ENCODE measurements at places on chromosomes 1 and 21.
A peak's percentile ranks its signal among the peaks of the same experiment; 100 is the strongest.

DNA sequence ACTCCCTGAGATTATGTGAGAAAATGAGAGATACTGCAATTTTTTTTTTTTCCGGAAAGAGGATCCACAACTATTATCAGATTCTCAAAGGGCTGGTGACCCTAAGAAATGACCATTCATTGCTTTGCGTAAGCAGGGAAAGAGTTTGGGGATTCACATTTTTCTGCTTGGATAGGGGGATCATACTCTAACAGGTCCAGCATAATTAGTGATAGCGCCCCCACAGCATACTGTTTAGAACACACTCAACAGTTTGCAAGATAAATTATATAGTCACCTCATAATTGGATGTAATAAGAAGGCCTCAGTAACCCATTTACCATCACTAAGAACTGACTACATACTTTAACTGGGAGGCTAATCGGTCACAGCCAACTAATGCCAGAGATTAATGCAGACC is 1.9 kb downstream of the CCT3 start:
- H3K36me3 ChIP-seq: peaks cover 21% of the 10 kb centered on the region
- no peak overlapping the region for H3K27ac ChIP-seq
- H3K4me3 ChIP-seq: peak overlapping the region; percentile 94
- no peak for DNase-seq

GRCh38 chr21:41152147-41152546 is 15.8 kb upstream of the BACE2 start:
- H3K4me1 ChIP-seq: no peaks in the 10 kb centered on the region
- no peaks in the 10 kb centered on the region for H3K27me3 ChIP-seq
- no peak overlapping the region for H3K27ac ChIP-seq
- H3K4me3 ChIP-seq: no peak overlapping the region
- DNase-seq: no peak
- H3K36me3 ChIP-seq: no peaks in the 10 kb centered on the region

- no peak for DNase-seq
- H3K27me3 ChIP-seq: no peaks in the 10 kb centered on the region
- H3K4me3 ChIP-seq: no peak overlapping the region
- H3K27ac ChIP-seq: no peak overlapping the region
Measured at GRCh38 chr21:31258073-31258472, 86.0 kb downstream of the TIAM1 start.

- DNase-seq: no peak
- no peaks in the 10 kb centered on the region for H3K27me3 ChIP-seq
- no peaks in the 10 kb centered on the region for H3K4me1 ChIP-seq
- H3K36me3 ChIP-seq: no peaks in the 10 kb centered on the region
- H3K27ac ChIP-seq: no peak overlapping the region
- no peak overlapping the region for H3K4me3 ChIP-seq
Measured at GRCh38 chr1:82099170-82099569, 298.4 kb downstream of the ADGRL2 start.

DNA sequence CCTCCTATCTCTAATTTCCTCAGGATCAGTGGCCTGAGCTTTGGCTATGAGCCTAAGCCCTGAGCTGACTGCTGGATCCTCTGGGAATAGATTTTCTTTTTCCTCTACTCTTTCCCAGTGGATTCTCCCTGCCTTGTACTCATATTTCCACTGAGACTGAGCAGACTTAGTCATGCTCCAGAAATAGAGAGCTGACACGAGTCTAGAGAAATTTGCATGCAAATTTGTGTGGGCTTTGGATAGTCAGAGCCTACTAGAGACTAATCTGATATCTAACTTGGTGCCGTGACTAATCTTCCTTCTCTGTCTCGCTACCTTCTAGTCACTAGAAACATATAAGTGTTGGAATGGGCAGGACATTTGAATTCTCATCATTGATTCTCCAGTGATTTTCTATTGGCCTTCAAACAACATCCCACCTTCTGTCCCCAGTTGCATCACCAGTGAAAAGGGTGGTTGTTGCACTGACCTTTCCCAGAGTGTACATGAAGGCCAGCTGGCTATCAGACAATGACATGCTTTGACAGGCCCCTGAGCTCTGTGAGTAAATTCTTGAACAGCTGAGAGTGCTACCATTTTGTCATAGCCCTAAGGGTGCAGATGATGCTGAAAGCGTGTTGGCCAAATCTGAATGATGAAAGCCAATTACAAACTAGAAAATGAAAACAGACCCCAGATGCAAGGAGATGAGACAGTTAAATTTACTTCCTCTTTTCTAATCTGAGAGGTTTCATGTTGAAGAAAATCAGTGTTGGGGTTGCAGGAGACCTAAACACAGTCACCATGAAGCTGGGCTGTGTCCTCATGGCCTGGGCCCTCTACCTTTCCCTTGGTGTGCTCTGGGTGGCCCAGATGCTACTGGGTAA is at the start of gene FCRLA:
FCRLA (plus strand) TSS at position 748 of the 866 bp plus-strand sequence; CDS start at position 784, 36 bp downstream.
- H3K27ac ChIP-seq: peak within 1 kb of the TSS; percentile 35
- no peaks in the 10 kb centered on the region for H3K27me3 ChIP-seq
- H3K4me3 ChIP-seq: no peak within 1 kb of the TSS
- H3K4me1 ChIP-seq: peaks cover 17% of the 10 kb centered on the region
- H3K36me3 ChIP-seq: no peaks in the 10 kb centered on the region

GRCh38 chr1:239676522-239677273 is 290.3 kb downstream of the CHRM3 start:
- no peaks in the 10 kb centered on the region for H3K36me3 ChIP-seq
- H3K27me3 ChIP-seq: no peaks in the 10 kb centered on the region
- no peak overlapping the region for H3K27ac ChIP-seq
- no peaks in the 10 kb centered on the region for H3K4me1 ChIP-seq

DNA sequence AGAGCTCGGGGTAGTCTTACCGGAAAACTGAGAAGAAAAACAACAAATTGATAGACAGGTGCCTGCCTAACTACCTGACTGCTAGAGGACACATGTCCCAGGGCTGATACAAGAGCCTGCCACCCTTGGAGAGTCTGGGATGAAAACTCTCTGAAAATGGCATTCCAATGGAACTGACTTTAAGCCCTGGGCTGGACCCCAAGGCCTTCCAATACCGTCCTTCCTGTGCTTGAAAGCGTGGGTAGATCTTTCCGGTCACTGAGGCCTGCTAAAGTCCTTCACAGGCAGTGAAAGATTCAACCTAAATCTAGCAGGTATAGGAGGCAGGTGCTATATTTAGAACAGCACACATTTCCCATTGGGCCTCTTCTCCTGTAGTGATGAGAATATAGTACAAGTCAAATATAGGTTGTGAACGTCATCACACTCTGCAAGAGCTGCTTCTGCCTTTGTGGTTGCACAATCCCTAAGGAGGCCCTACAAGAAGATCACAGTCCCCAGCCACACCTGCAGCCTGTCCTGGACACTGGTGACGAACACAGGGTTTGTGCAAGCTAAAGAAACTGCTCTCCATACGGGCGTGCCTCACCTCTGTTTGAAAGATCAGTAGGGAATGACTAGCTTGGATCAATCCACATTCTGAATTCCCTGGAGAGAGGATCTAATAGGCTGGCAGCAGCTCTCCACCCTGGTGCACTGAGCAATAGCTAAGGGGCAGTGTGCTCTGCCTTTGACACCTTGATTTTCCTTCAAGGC is 876 bp upstream of the CHML start:
- H3K4me1 ChIP-seq: peaks cover 26% of the 10 kb centered on the region
- H3K27me3 ChIP-seq: no peaks in the 10 kb centered on the region
- no peak for DNase-seq
- peak overlapping the region; percentile 83 for H3K27ac ChIP-seq

DNA sequence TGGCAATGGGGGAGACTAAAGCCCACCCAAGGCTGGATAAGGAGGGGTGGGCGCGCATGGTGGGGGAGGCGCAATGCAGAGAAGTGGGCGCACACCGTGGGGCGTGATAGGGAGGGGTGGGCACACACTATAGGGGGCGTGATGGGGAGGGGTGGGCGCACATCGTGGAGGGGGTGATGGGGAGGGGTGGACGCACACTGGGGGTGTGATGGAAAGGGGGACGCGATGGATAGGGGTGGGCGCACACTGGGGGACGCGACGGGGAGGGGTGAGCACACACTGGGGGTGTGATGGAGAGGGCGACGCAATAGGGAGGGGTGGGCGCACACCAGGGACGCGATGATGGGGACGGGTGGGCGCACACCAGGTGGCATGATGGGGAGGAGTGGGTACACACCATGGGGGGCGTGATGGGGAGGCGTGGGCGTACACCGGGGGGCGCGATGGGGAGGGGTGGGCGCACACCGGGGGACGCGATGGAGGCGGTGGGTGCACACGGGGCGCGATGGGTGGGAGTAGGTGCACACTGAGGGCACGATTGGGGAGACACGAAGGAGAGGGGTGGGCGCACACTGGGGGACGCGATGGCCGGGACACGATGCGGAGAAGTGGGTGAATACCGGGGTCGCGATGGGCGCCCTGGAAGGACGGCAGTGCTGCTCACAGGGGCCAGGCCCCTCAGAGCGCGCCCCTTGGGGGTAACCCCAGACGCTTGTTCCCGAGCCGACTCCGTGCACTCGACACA is 929 bp downstream of the SUMO3 start:
- no peaks in the 10 kb centered on the region for H3K27me3 ChIP-seq
- no peak for DNase-seq
- H3K4me1 ChIP-seq: peaks cover 18% of the 10 kb centered on the region
- H3K36me3 ChIP-seq: no peaks in the 10 kb centered on the region

DNA sequence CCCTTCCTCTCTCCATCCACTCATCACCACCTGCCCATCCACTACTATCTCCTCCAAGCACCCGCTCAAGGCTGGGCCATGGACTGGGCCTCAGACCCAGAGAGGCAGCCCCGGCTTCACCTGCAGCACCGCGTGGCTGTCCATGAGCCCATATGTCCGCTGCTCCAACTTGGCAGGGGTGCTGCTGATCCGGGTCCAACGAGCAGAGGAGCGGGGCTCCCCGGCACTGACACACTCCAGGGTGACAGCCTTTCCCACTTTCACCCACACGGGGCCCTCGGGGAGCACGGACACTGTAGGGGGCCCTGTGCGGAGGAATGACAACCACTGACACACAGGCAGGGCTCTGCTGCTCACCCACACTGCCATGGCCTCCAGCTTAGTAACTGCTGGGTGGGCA is 28.9 kb downstream of the LDLRAD2 start:
- no peak overlapping the region for H3K4me3 ChIP-seq
- no peak for DNase-seq
- H3K4me1 ChIP-seq: no peaks in the 10 kb centered on the region

- H3K4me1 ChIP-seq: peaks cover 48% of the 10 kb centered on the region
- no peak overlapping the region for H3K27ac ChIP-seq
- DNase-seq: no peak
- H3K36me3 ChIP-seq: no peaks in the 10 kb centered on the region
- no peaks in the 10 kb centered on the region for H3K27me3 ChIP-seq
- H3K4me3 ChIP-seq: no peak overlapping the region
Measured at GRCh38 chr1:220788900-220789299, 2.2 kb downstream of the MTARC1 start.

DNA sequence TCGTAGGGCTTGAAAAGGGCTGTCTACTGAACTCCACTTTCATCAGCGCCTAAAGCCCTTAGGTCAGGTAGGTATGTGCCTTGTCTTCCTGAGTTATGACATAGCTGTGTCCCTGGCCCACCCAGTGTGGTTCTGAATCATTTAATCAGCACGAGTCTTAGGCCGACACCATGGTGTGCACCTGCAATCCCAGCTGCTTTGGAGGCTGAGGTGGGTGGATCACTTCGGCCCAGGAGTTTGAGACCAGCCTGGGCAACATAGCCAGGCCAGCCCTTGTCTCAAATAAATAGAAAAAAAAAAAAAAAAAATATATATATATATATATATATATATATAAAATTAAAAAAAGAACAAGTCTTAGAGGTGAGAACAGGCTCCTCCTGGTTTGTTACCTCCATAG is 15.8 kb downstream of the LRRC71 start:
- peaks cover 14% of the 10 kb centered on the region for H3K36me3 ChIP-seq
- H3K4me3 ChIP-seq: no peak overlapping the region
- peaks cover 9% of the 10 kb centered on the region for H3K4me1 ChIP-seq
- no peak overlapping the region for H3K27ac ChIP-seq
- H3K27me3 ChIP-seq: no peaks in the 10 kb centered on the region

DNA sequence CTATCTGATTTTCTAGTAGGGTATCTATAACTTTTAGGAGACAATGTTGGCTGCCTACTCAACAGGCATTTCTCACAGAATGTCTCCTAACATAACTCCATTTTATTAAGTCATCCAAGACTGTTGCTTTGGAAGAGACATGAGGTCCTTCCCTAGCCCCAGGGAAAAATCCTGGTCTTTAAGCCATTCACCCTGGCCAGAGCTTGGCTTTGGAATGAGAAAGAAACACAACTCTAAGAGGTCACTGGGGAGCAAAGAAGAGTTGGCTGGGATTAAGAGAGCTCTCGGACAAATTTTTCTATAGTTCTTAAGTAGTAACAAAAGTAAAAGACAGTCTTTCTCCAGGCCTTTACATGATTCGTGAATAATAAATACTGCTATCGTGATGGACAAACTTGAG is 57.9 kb downstream of the PCNX2 start:
- no peaks in the 10 kb centered on the region for H3K4me1 ChIP-seq
- DNase-seq: no peak
- no peak overlapping the region for H3K27ac ChIP-seq
- H3K4me3 ChIP-seq: no peak overlapping the region

GRCh38 chr1:208499601-208500000 is 255.4 kb upstream of the PLXNA2 start:
- no peak overlapping the region for H3K4me3 ChIP-seq
- H3K27me3 ChIP-seq: no peaks in the 10 kb centered on the region
- H3K27ac ChIP-seq: no peak overlapping the region
- DNase-seq: no peak

GRCh38 chr1:5982276-5982675 is 9.9 kb downstream of the NPHP4 start:
- no peaks in the 10 kb centered on the region for H3K36me3 ChIP-seq
- no peaks in the 10 kb centered on the region for H3K4me1 ChIP-seq
- H3K27ac ChIP-seq: no peak overlapping the region

GRCh38 chr21:43927591-43928221 is 62.7 kb downstream of the AGPAT3 start:
- no peak overlapping the region for H3K27ac ChIP-seq
- H3K36me3 ChIP-seq: no peaks in the 10 kb centered on the region
- H3K4me3 ChIP-seq: no peak overlapping the region
- H3K4me1 ChIP-seq: peaks cover 11% of the 10 kb centered on the region
- DNase-seq: no peak

- no peaks in the 10 kb centered on the region for H3K27me3 ChIP-seq
- no peaks in the 10 kb centered on the region for H3K36me3 ChIP-seq
- H3K27ac ChIP-seq: no peak overlapping the region
- H3K4me1 ChIP-seq: peaks cover 6% of the 10 kb centered on the region
- no peak overlapping the region for H3K4me3 ChIP-seq
Measured at GRCh38 chr1:160727316-160727640, 11.8 kb upstream of the SLAMF7 start.

DNA sequence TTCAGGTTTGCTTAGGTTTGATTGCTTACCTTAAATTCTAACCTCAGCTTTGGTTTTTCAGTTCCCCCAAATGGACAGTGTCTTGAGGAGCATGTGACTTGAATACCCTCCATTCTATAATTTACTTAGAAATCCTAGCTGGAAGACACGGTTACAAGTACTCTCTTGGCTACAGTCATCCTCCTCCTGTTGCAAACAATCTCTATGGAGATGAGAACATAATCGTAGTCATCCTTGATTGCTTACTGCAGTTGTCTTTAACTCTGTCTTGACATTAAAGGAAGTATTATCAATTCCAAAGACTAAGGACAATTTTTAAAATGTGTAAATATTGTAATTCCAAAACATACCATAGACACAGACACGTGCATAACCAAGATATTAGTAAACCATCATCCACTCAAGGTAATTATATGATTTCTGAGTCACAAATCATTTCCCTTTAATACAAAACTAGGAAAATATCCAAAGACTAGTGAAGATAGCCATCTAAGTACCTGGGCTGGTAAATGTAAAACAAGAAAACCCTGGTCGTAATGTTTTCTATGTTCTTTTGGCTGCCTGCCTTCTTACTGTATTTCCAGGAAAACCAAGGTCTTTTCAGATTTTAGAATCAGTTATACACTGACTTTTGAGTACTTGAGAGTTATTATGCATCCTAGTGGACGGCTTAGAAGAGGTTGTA is 149.9 kb downstream of the CHRM3 start:
- H3K4me3 ChIP-seq: no peak overlapping the region
- DNase-seq: no peak
- no peak overlapping the region for H3K27ac ChIP-seq
- H3K4me1 ChIP-seq: no peaks in the 10 kb centered on the region

All from thoracic aorta (tissue), 2 donors.